Posterior cingulate gyrus (tissue), 11 donors: ENCODE measurements at places on chromosomes 1 and 21.

GRCh38 chr1:4561205-4561604, 93.2 kb upstream of the AJAP1 start:
- no peak for DNase-seq

GRCh38 chr1:176765608-176766007, 302.6 kb downstream of the PAPPA2 start:
- DNase-seq: no peak

- DNase-seq: no peak
Measured at GRCh38 chr1:19563324-19564097, 78.2 kb upstream of the CAPZB start.

DNA sequence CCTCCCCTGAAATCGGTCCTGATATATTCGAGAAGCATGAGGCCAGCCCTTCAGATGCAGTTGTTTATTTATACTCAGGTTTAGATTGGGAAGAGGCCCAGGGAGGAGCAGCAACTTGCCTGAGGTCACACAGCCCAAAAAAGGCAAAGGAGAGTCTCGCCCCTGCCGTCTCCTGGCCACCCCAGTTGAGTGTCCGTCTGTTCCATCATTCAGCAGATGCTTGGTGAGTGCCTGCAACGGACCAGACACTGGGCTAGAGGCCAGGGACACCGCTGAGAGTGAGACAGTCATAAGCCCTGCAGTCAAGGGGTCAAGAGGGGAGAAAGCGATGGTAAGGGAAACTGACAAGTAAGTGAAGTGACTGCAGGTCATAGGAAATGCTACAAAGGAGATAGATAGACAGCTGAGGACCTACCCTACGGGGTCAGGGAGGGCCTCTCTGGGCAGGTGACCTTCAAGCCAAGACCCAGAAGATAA, 15.4 kb upstream of the SELENON start:
- no peak for DNase-seq

DNA sequence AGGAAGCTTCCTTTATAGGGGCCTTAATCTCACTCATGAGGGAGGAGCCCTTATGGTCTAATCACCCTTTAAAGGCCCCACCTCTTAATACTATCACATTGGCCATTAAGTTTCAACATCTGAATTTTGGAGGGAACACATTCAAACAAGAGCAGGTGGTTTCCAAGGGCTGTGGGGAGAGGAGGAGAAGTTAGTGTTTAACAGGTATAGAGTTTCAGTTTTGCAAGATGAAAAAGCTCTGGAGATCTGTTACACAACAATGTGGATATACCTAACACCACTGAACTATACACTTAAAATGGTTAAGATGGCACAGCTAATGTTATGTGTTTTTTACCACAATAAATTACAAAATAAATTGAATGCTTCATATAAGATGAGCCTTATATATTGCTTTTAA, 113.4 kb upstream of the DNAH14 start:
- no peak for DNase-seq

- no peak for DNase-seq
Measured at GRCh38 chr1:114488739-114489138, 22.3 kb downstream of the TRIM33 start.

- DNase-seq: peak; percentile 50
Measured at GRCh38 chr1:33007190-33008050, 29.3 kb downstream of the AK2 start.

GRCh38 chr21:46374761-46375389, 50.9 kb downstream of the PCNT start:
- DNase-seq: no peak

- DNase-seq: no peak
Measured at GRCh38 chr1:185351734-185352466, 34.9 kb upstream of the IVNS1ABP start.

- DNase-seq: no peak
Measured at GRCh38 chr1:3688356-3689137, 36.2 kb downstream of the TP73 start.

- no peak for DNase-seq
Measured at GRCh38 chr1:86445919-86446318, 21.9 kb downstream of the CLCA2 start.

- DNase-seq: no peak
Measured at GRCh38 chr1:90434460-90434859, 282.6 kb downstream of the BARHL2 start.

DNA sequence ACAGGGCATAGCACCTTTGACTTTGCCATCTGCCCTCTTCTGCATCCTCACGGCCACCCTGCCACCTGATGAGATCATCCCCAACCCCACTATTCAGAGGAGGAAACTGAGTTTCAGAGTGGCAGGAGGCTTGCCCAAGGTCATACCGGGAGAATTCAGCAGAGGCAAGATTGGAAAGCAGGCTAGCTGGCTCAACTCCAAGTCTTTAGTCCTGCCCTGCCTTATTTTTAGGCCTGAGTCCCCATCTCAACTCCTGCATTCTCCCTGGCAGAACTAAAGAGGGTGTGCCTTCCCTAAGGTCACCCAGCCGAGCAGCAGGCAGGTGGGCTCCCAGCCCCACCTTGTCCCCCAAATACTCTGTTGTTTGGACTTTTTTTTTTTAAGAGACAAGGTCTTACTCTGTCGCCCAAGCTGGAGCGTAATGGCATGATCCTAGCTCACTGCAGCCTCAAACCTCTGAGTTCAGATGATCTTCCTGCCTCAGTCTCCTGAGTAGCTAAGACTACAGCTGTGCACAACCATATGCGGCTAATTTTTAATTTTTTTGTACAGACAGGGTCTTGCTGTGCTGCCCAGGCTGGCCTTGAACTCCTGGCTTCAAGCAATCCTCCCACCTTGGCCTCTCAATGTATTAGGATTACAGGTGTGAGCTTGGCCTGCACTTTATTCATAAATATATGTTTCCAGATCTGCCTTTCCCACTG, 13.8 kb upstream of the FGR start:
- DNase-seq: no peak

DNA sequence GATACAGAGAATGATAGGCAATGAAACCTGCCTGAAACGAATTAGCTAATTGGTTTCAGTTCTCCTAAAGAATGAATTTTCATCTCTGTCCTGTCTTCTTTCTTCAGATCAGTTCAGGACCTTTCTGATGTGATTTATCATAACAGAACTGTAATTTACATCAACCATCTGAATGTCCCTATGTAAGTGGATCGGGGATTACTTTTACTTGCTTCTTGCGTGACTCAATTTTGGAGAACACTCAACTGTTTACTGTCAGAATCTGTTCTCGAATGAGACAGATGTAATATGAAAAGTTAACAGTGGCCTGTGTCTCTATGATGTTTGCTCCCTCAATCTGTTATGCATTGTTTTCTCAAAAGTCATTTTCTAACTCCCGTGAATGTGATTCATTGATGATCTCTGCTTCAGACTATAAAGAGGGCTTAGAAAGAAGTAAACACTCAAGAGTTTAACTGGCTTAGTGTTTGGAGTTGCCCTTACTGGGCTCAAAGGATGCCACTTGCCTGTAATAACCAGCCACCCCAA, 111.0 kb downstream of the GABPA start:
- DNase-seq: no peak

- DNase-seq: no peak
Measured at GRCh38 chr1:94239796-94240195, 2.4 kb upstream of the ARHGAP29 start.

DNA sequence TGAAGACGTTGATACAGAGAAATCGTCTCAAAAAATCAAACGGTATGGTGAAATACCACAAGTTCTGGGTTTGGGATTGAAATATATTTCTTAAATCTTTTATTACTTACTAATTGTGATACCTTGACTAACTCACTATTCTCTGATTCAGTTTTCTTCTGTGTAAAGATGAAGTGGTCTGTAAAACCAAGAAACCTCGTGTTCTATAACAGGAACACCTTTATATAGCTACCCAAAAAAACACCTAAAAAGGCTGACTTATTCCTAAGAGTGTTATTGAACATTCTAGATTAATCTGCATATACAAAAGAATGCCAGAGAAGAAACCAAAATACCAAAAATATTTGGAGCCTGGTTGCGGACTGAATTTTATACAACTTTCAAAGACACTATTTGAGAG, 721 bp downstream of the LRRIQ3 start:
- no peak for DNase-seq

DNA sequence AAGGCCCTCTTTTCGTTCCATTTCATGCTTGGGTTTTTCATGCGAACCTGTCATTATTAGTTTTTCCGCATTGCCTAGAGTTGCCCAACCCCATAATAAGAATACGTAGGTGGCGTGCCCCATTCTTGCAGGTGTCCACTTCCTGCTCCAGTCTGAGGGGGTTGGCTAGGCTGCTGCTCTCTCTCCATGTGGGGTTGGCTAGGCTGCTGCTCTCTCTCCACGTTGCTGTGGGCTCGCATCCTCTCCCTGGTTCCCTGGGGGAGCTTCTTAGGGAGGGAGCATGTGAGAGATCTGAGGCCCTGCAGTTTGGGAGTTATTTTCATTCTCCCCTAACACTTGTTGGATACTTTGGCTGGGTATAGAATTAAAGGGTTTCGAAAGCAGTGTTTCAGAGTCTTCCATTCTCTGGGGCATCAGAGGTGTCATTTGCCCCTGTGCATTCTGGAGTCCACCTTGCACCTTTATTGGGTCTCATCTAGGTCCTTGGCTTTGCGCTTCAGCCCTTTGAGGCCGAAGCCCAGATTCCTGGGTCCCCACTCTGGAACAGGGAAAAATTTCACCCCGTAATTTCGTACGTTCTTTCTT, 8.6 kb downstream of the C1orf35 start:
- DNase-seq: peak; percentile 57

DNA sequence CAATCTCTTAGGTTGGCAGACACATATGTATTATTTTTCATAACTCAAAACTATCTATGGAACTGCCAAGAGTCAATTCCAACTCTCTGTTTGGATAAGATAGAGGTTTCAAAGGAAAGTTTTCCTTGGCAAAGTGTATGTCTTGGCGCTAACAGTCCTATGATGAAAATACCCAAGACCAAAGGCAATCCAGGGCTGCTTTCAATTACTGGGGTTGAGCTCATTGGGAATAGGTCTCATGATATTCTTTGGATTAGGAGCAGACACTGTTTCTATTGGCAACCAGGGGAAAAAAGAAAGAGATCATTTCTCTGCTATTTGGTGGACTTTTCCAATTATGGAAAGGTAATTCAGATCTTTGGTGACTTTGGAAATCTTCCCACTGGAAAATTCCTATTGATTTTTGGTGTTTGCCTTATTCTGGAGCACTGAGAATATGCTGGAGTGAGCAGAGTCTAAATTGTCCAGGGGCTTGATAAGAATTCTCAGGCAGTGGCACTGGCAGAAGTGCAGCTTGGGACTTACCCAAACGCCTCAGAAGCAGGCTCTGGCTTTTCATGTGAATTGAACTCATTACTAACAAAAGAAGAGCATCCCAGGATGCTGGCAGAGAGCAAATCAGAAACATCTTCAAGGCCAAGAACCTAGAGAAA, 20.4 kb upstream of the PLXNA2 start:
- no peak for DNase-seq

DNA sequence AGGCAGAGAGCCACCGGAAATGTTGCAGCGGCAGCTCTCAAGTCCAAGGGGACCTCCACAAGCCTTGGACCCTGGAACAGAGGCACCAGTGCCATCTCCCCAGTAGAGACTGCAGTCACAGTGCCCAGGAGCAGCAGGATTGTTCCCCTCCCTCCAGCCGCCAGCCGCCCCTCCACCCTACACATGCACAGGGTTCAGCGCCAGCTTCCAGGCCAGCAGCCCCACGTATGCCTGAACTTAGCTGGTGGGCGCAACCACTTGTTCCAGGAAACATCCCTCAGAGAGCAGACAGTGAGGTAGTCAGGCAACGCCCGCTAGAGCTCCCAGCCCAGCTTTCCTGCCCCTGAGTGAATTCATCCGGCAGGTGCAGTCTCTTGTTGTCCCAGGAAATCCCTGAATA, 1098.1 kb upstream of the NCAM2 start:
- DNase-seq: no peak

DNA sequence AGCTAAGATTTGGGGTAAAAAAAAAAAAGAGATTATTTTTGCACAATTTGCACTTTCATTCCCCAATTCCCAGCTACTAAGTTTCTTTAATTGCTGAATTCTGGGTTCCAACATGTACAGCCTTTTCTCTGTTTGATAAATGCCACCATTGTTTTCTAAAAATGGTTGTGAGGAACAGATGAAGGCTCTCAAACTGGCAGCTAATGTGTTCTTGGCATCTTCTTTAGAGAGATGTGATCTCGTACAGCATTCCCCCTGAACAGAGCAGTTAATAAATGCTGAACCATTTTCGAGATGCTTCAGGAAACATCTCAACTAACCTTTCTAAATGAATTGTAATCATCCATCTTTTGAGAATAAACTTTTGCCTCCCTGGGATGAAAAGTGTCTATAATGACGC, 107.9 kb upstream of the DYNLT5 start:
- DNase-seq: no peak

DNA sequence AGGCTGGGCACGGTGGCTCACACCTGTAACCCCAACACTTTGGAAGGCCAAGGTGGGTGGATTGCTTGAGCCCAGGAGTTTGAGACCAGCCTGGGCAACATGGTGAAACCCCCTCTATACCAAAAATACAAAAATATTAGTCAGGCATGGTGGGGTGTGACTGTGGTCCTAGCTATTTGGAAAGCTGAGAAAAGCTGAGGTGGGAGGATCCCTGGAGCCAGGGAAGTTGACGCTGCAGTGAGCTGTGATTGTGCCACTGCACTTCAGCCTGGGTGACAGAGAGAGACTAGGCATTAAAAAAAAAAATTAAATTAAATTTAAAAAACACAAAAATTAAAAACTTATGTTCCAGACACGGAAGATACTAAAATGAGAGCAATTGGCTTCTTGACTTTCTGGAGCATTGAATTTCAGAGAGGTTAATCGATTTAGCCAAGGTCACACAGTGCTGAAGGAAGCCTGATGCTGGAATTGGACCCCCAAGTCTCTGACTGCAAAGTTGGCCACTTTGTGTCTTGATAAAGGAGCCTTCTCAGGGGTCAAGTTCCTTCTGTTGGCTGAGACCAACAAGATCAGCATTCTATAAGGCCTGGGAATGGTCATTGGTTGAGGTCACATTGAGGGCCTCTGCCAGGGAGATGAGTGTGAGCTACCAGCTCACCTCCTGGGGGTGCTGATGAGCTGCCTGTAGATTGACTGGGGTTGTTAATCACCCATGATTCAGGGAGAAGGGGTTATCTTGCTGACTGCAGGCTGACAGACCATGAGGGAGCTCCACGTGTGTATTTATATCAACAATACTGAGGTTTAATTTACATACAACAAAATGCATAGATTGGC, 54.3 kb downstream of the RPS6KA1 start:
- no peak for DNase-seq
